Calu3 (cell line): ENCODE measurements at places on chromosomes 7 and 10. TPM values are rescaled to one million over a fixed set of nuclear protein-coding genes. Genes with fewer than 3 reads are reported as not detected.
A peak's percentile ranks its signal among the peaks of the same experiment; 100 is the strongest.

GRCh38 chr7:90190995-90191394, 20.5 kb upstream of the STEAP2 start:
- H3K27ac ChIP-seq, result no peak overlapping the region
- no peak for DNase-seq
- H3K27me3 ChIP-seq, result no peaks in the 10 kb centered on the region
- peaks cover 15% of the 10 kb centered on the region for H3K4me1 ChIP-seq
- H3K36me3 ChIP-seq, result no peaks in the 10 kb centered on the region

DNA sequence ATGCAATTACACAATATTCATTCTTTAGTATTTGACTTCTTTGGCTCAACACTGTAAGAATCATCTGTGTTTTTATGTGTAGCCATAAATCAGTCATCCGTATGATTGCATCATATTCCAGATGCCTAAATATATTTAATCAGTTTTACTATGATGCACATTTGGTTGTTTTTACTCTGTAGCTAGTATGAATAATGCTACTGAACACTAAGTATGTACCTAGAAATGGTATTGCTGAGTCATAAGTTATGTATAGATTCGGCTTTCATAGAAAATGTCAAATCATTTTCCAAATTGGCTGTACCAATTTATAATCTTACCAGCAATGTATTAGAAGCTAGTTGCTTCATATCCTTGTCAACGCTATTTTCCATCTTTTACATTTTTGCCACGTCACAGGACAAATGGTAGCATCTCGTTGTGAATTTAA, 197.3 kb upstream of the PLXNA4 start:
- no peaks in the 10 kb centered on the region for H3K27me3 ChIP-seq
- no peak for DNase-seq
- H3K4me1 ChIP-seq, result no peaks in the 10 kb centered on the region
- H3K36me3 ChIP-seq, result peaks cover 3% of the 10 kb centered on the region

GRCh38 chr10:97704341-97704740, 9.2 kb upstream of the MARVELD1 start:
- peaks cover 5% of the 10 kb centered on the region for H3K4me1 ChIP-seq
- H3K27ac ChIP-seq, result no peak overlapping the region
- no peak overlapping the region for H3K4me3 ChIP-seq
- no peaks in the 10 kb centered on the region for H3K27me3 ChIP-seq
- H3K36me3 ChIP-seq, result no peaks in the 10 kb centered on the region

DNA sequence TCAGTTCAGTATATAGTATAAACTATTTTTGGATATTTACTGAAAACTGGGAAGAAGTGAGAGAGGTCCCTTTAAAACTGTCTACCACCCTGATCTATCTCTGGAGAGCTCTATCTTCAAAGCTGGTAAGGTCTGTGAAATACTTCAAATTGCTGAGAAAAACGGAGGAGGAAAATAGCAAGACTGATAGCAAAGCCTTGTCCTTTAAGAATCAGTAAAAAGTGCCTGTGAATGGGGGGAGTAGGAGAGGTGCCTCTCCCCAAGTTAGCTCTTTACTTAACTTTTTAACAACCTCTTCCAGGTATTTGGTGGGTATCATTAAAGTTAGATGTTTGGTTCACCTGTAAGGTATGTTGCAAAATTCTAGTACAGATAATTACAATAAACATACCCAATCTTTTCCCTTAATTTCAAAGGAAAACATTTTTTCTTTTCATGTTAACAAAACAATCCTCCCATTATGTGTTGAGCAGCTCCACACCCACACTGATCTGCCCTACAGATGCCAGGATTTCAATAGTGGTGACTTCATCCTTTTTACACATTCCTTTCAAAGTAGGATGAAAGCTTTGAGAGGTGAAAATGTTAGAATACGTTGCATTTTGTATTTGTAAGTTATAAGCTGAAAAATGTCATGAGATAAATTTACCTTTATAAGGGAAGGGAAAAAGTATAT, 149.2 kb downstream of the CRPPA start:
- no peak overlapping the region for H3K4me3 ChIP-seq
- H3K27me3 ChIP-seq, result no peaks in the 10 kb centered on the region
- no peaks in the 10 kb centered on the region for H3K36me3 ChIP-seq
- peaks cover 23% of the 10 kb centered on the region for H3K4me1 ChIP-seq
- peak overlapping the region; percentile 28 for H3K27ac ChIP-seq

FAM237B gene
- total RNA-seq, result not detected in 2 replicates

OR2A42 gene
- not detected in 2 replicates for total RNA-seq

- no peak overlapping the region for H3K4me3 ChIP-seq
- DNase-seq, result no peak
- no peak overlapping the region for H3K27ac ChIP-seq
- no peaks in the 10 kb centered on the region for H3K27me3 ChIP-seq
- no peaks in the 10 kb centered on the region for H3K36me3 ChIP-seq
- no peaks in the 10 kb centered on the region for H3K4me1 ChIP-seq
Measured at GRCh38 chr7:124255041-124255655, 222.3 kb upstream of the TMEM229A start.

CALML5 gene
- total RNA-seq, result not detected in 2 replicates

- H3K4me1 ChIP-seq, result no peaks in the 10 kb centered on the region
- no peak overlapping the region for H3K27ac ChIP-seq
- no peak overlapping the region for H3K4me3 ChIP-seq
- H3K27me3 ChIP-seq, result no peaks in the 10 kb centered on the region
Measured at GRCh38 chr7:137774793-137775201, 72.0 kb downstream of the DGKI start.

OR2A1 gene
- total RNA-seq, result not detected in 2 replicates

DNA sequence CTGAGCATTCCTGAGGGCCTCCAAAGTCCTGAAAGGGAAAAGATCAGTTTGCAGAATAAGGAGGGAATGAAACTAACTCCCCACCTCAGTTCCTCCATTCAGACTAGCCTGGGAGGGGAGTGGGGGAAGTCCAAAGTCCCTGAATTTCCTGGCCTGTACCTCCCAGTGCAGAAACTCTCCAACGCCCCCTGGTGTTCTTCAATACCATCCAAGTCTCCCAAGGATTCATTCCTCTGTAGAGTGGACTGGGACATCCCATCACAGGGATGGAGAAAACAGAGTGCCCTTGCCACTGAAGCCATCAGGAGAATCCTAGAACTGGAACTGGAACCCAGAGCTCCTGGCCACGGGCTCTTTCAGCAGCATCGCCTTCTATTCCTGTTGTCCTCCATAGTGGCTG, 1.6 kb upstream of the COL13A1 start:
- H3K27me3 ChIP-seq, result peaks cover 89% of the 10 kb centered on the region
- no peak overlapping the region for H3K27ac ChIP-seq
- H3K36me3 ChIP-seq, result no peaks in the 10 kb centered on the region
- peaks cover 9% of the 10 kb centered on the region for H3K4me1 ChIP-seq

DNA sequence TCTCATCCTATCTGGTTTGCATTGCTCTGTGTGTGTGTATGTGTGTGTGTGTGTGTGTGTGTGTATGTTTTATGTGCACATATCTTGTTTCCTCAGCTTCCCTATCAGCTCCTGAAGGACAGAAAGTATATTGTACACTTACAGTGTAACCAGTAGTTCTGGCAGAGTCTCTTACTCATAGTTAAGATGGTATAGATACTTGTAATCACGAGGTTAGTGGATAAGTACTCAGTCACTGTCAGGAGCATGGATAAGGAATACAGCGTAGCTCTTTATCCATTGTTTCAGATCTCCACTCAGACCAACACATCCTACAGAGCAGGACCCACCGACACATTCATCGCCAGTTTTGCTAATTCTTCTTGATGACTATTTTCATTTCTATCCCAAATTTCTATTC, 275.0 kb downstream of the TSPAN12 start:
- peaks cover 21% of the 10 kb centered on the region for H3K4me1 ChIP-seq
- no peak overlapping the region for H3K4me3 ChIP-seq
- H3K27me3 ChIP-seq, result no peaks in the 10 kb centered on the region

DNA sequence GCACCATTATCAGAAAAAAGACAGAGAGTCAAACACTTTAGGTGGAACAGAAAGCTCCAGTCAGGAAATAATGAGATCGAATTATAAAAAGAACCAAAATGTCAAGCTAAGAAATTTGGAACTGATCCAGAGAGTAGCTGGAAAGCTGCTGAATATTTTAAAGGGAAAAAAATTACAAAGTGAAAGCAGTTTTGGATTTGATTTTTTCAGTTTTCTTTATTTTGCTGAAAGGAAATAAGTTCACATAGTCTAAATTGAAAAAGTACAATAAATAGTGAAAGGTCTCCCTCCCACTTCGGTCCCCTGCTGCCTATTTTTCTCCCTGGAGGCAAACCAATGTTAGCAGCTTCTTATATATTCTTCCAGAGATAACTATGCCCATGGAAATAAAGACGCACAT, 11.3 kb upstream of the TOMM7 start:
- no peak overlapping the region for H3K27ac ChIP-seq
- no peak overlapping the region for H3K4me3 ChIP-seq
- H3K27me3 ChIP-seq, result peaks cover 46% of the 10 kb centered on the region
- H3K36me3 ChIP-seq, result no peaks in the 10 kb centered on the region

GRCh38 chr10:68826764-68827591, at the start of gene STOX1:
STOX1 (plus strand) TSS chr10:68827531; CDS start chr10:68827624, 93 bp downstream.
- no peaks in the 10 kb centered on the region for H3K27me3 ChIP-seq
- peaks cover 14% of the 10 kb centered on the region for H3K36me3 ChIP-seq
- peak; percentile 79 for DNase-seq
- H3K4me3 ChIP-seq, result peak within 1 kb of the TSS; percentile 78
- peaks cover 5% of the 10 kb centered on the region for H3K4me1 ChIP-seq
- peak within 1 kb of the TSS; percentile 23 for H3K27ac ChIP-seq

DNA sequence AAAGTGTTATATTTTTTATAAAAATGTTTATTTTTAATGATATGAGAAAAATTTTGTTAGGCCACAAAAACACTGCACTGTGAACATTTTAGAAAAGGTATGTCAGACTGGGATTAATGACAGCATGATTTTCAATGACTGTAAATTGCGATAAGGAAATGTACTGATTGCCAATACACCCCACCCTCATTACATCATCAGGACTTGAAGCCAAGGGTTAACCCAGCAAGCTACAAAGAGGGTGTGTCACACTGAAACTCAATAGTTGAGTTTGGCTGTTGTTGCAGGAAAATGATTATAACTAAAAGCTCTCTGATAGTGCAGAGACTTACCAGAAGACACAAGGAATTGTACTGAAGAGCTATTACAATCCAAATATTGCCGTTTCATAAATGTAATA, 64.8 kb upstream of the CAPZA2 start:
- H3K4me1 ChIP-seq, result peaks cover 42% of the 10 kb centered on the region
- peak overlapping the region; percentile 29 for H3K4me3 ChIP-seq
- peak overlapping the region; percentile 85 for H3K27ac ChIP-seq
- peak; percentile 54 for DNase-seq

NT5C3A gene
- 77.7 and 127 TPM in 2 replicates for total RNA-seq

DNA sequence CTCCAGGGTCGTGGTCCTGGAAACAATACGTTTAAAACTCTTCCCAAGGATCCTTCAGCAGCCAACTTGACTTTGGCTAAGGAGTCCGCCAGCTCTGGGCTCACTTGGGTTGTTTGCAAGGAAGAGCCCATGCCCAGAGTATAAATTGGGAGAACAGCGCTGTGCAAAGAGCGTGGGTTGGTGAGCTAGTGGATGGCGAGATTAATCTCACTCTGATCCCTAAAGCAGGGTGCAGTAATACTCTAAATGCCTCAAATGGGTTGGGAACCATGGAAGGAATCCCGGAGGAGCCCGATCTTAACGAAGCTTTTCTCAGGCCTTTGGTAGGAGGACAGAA, 495 bp upstream of the SDHAF3 start:
- H3K27me3 ChIP-seq, result no peaks in the 10 kb centered on the region
- peaks cover 17% of the 10 kb centered on the region for H3K36me3 ChIP-seq
- peak overlapping the region; percentile 88 for H3K4me3 ChIP-seq
- H3K4me1 ChIP-seq, result peaks cover 20% of the 10 kb centered on the region

PDK4 gene
- 6.5 and 7.1 TPM in 2 replicates for total RNA-seq

CYTH3 gene
- 47.2 and 73.4 TPM in 2 replicates for total RNA-seq

DNA sequence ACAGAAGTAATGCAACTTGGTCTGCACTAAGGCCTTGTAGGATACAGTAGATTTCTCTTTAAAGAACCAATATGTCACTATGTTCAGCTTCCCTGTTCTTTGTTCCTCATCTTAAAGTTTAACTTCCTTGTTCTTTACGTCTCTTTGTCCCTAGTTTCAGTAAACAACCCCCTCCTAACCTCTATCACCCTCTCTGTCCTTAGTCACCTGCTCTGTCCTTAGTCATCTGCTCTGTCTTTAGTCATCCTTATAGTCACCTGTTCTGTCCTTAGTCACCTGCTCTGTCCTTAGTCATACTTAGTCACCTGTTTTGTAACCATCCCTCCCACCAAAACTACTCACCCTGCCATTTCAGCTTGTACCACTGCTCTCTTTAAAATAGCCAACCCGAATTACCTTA, 144.6 kb upstream of the TMEM106B start:
- no peaks in the 10 kb centered on the region for H3K27me3 ChIP-seq
- DNase-seq, result peak; percentile 56
- peak overlapping the region; percentile 98 for H3K27ac ChIP-seq
- peak overlapping the region; percentile 46 for H3K4me3 ChIP-seq

- H3K36me3 ChIP-seq, result no peaks in the 10 kb centered on the region
- DNase-seq, result no peak
- H3K27ac ChIP-seq, result no peak overlapping the region
- no peak overlapping the region for H3K4me3 ChIP-seq
Measured at GRCh38 chr7:153473185-153473584, 579.0 kb upstream of the DPP6 start.

- H3K4me3 ChIP-seq, result no peak overlapping the region
- H3K27ac ChIP-seq, result no peak overlapping the region
- H3K36me3 ChIP-seq, result no peaks in the 10 kb centered on the region
Measured at GRCh38 chr7:93006480-93007095, 111.2 kb downstream of the SAMD9 start.

ZNF800 gene
- 33.2 and 36.5 TPM in 2 replicates for total RNA-seq

- no peaks in the 10 kb centered on the region for H3K27me3 ChIP-seq
- H3K27ac ChIP-seq, result no peak overlapping the region
- H3K36me3 ChIP-seq, result no peaks in the 10 kb centered on the region
- no peak for DNase-seq
Measured at GRCh38 chr7:38060116-38060515, 117.9 kb upstream of the STARD3NL start.

DNA sequence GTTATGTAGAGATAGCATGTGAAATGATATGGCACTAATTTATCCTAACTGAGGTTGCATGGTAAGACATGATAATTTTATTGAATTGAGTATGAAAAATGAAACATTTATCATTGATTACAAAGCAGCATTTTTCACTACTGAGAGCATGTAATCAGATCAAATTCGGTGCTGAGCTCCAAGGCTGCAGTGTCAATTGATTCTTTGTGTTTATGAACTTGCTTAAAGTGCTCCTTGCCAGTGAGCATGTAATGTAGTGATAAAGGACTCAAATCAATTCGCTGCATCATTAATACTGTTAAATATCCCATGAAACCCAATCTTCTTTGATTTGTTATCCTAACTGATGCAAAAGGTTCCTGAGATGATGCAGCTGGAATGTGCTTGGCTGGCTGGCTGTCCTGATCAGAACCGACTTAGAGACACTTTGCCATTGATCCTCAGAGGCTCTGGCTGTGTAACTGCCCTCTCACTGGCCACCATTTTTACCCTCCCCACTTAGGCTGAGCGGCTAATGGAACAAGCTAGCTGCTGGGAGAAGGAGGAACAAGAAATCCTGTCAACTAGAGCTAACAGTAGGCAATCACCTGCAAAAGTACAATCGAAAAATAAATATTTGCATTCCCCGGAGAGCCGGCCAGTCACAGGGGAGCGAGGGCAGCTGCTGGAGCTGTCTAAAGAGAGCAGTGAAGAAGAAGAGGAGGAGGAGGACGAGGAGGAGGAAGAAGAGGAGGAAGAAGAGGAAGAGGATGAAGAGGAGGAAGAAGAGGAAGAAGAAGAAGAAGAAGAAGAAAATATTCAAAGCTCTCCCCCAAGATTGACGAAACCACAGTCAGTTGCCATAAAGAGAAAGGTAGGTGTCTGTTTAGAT, 89.8 kb upstream of the SAMD8 start:
- no peaks in the 10 kb centered on the region for H3K36me3 ChIP-seq
- no peak overlapping the region for H3K4me3 ChIP-seq
- H3K27ac ChIP-seq, result no peak overlapping the region
- peaks cover 12% of the 10 kb centered on the region for H3K4me1 ChIP-seq
- no peak for DNase-seq
- H3K27me3 ChIP-seq, result no peaks in the 10 kb centered on the region
